ENCODE measurements at places on chromosomes 5 and 9.
A peak's percentile ranks its signal among the peaks of the same experiment; 100 is the strongest.

DNA sequence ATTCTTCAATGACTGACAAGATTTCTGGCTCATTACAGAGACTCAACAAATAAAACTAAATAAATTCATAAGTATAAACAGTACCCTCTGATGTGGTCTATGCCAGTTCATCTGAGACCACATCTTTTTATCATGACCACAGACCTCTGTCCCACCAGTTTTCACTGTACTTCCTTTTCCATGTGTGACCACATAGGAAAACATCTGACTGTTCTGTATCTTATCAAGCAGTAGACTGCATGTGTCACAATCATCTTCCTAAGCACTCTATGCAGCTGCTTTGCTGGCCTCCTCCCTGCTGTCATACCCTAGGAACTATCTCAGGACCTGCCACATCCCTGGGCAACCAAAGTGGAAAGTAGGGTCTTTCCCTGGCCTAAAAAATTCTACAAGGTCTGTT lies 205.0 kb upstream of the ZNF462 start:
- no peak overlapping the region for H3K27ac ChIP-seq
- no peaks in the 10 kb centered on the region for H3K4me1 ChIP-seq
- no peaks in the 10 kb centered on the region for H3K27me3 ChIP-seq

- H3K36me3 ChIP-seq, result no peaks in the 10 kb centered on the region
- no peak overlapping the region for H3K27ac ChIP-seq
- H3K27me3 ChIP-seq, result no peaks in the 10 kb centered on the region
- no peak for DNase-seq
- no peak overlapping the region for H3K4me3 ChIP-seq
These were observed 14.2 kb downstream of the TAL2 start for GRCh38 chr9:105676351-105676923.

- peaks cover 4% of the 10 kb centered on the region for H3K36me3 ChIP-seq
- no peak overlapping the region for H3K27ac ChIP-seq
- no peak for DNase-seq
- no peak overlapping the region for H3K4me3 ChIP-seq
- H3K4me1 ChIP-seq, result peaks cover 16% of the 10 kb centered on the region
- H3K27me3 ChIP-seq, result no peaks in the 10 kb centered on the region
These were observed 1.6 kb upstream of the SAR1B start for GRCh38 chr5:134634227-134634626.

DNA sequence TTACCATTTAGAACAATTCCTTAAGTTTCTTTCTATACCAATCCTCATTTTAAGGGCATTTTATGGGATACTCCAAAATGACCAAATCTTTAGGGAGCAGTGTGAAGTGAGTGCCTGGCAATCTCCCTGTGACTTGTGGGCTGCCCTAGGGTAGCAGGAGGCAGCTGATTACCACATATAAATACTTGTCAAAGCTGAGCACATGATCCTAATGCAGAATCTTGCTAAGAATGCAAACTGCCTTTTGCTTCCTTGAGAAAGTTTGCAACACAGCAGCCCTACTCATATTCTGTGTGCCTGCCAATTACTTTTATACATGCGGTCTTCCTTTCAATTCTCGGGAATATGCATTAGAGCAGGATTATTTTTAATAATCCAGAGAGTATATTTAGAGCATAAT lies 18.2 kb upstream of the NREP start:
- H3K27ac ChIP-seq, result no peak overlapping the region
- no peak overlapping the region for H3K4me3 ChIP-seq
- no peaks in the 10 kb centered on the region for H3K4me1 ChIP-seq
- H3K36me3 ChIP-seq, result no peaks in the 10 kb centered on the region
- DNase-seq, result no peak
- H3K27me3 ChIP-seq, result peaks cover 21% of the 10 kb centered on the region

GRCh38 chr5:60377826-60378225 lies 322.1 kb downstream of the DEPDC1B start:
- no peak for DNase-seq
- no peak overlapping the region for H3K4me3 ChIP-seq
- no peaks in the 10 kb centered on the region for H3K4me1 ChIP-seq

DNA sequence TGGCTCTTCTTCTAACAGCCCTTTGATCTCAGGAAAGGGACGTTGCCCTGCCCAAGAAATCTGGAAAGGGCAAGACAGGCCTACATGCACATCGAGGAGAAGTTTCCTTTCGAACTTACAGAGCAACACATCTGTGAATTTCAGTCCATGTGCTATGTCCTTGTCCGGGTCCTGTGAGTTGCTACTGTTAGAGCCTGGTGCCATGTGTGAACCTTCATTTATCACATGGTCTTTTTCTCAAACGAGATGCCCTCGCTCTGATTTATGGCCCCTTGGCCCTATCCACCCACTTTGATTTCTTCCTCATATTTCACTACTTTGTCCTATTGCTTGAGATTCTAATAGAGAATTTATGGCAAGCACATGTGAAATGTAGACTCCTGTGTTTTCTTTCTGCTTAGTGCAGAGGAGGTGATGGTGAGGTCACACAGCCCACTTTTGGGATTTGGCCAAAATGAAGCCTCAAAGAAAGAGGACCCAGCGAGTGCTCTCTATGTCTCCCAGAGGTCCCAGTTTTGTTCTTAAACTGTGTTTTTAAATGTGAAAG lies 153.1 kb downstream of the SNCAIP start:
- DNase-seq, result no peak
- no peak overlapping the region for H3K4me3 ChIP-seq
- H3K27me3 ChIP-seq, result no peaks in the 10 kb centered on the region
- no peaks in the 10 kb centered on the region for H3K4me1 ChIP-seq

GRCh38 chr5:176401281-176402205 lies 13.0 kb downstream of the HIGD2A start:
- H3K27ac ChIP-seq, result no peak overlapping the region
- H3K4me3 ChIP-seq, result no peak overlapping the region

GRCh38 chr5:83422284-83422683 lies 49.3 kb upstream of the VCAN start:
- no peak for DNase-seq
- no peaks in the 10 kb centered on the region for H3K36me3 ChIP-seq
- no peaks in the 10 kb centered on the region for H3K27me3 ChIP-seq
- H3K4me1 ChIP-seq, result no peaks in the 10 kb centered on the region
- H3K27ac ChIP-seq, result no peak overlapping the region

- no peak overlapping the region for H3K27ac ChIP-seq
- no peak overlapping the region for H3K4me3 ChIP-seq
- no peaks in the 10 kb centered on the region for H3K36me3 ChIP-seq
These were observed 182.7 kb downstream of the TAF11L14 start for GRCh38 chr5:17816944-17817343.

GRCh38 chr9:125990793-125991220 lies 243.6 kb downstream of the PBX3 start:
- no peaks in the 10 kb centered on the region for H3K36me3 ChIP-seq
- no peak for DNase-seq
- H3K4me3 ChIP-seq, result no peak overlapping the region
- no peaks in the 10 kb centered on the region for H3K27me3 ChIP-seq
- H3K4me1 ChIP-seq, result no peaks in the 10 kb centered on the region
- H3K27ac ChIP-seq, result no peak overlapping the region

- no peaks in the 10 kb centered on the region for H3K27me3 ChIP-seq
- H3K36me3 ChIP-seq, result no peaks in the 10 kb centered on the region
- DNase-seq, result no peak
- peaks cover 9% of the 10 kb centered on the region for H3K4me1 ChIP-seq
- no peak overlapping the region for H3K27ac ChIP-seq
These were observed 288.7 kb downstream of the RFX3 start for GRCh38 chr9:3237121-3237520.

GRCh38 chr5:116613445-116613844 lies 38.8 kb upstream of the SEMA6A start:
- DNase-seq, result no peak
- H3K4me3 ChIP-seq, result no peak overlapping the region
- no peaks in the 10 kb centered on the region for H3K4me1 ChIP-seq
- no peaks in the 10 kb centered on the region for H3K27me3 ChIP-seq
- no peak overlapping the region for H3K27ac ChIP-seq

DNA sequence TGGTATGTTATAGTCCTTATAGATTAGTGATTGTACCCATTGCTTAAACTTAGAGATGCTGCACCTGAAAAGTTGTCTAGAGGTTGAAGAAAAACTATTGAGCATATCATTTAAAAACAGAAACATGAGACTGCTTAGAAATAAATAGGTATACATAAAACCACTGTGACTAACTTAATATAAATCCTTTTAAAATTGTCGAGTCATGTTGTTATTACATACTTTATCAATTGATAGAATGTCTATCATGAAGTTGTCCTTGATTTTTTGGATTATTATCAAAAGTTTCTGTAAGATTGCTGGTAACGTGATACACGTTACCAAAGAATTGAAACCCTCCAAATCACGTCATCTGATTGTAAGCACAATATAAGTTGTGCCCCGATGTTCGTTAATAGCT lies 35.3 kb upstream of the VCAN start:
- H3K4me3 ChIP-seq, result no peak overlapping the region
- no peak for DNase-seq
- no peaks in the 10 kb centered on the region for H3K4me1 ChIP-seq
- no peaks in the 10 kb centered on the region for H3K36me3 ChIP-seq

GRCh38 chr9:91949946-91950664 lies at the start of gene ROR2:
ROR2 (minus strand) TSS chr9:91950228.
- peaks cover 2% of the 10 kb centered on the region for H3K36me3 ChIP-seq
- H3K4me3 ChIP-seq, result peak within 1 kb of the TSS; percentile 72
- H3K27ac ChIP-seq, result no peak within 1 kb of the TSS
- H3K4me1 ChIP-seq, result peaks cover 7% of the 10 kb centered on the region
- peaks cover 62% of the 10 kb centered on the region for H3K27me3 ChIP-seq
- peak; percentile 69 for DNase-seq

GRCh38 chr9:88808761-88809354 lies 182.4 kb upstream of the S1PR3 start:
- no peaks in the 10 kb centered on the region for H3K36me3 ChIP-seq
- H3K4me3 ChIP-seq, result no peak overlapping the region
- no peak overlapping the region for H3K27ac ChIP-seq
- peaks cover 5% of the 10 kb centered on the region for H3K27me3 ChIP-seq

- no peaks in the 10 kb centered on the region for H3K36me3 ChIP-seq
- no peak for DNase-seq
- peaks cover 4% of the 10 kb centered on the region for H3K4me1 ChIP-seq
- no peak overlapping the region for H3K4me3 ChIP-seq
- H3K27me3 ChIP-seq, result no peaks in the 10 kb centered on the region
- H3K27ac ChIP-seq, result no peak overlapping the region
These were observed 32.7 kb upstream of the ALDH1B1 start for GRCh38 chr9:38359689-38360385.

DNA sequence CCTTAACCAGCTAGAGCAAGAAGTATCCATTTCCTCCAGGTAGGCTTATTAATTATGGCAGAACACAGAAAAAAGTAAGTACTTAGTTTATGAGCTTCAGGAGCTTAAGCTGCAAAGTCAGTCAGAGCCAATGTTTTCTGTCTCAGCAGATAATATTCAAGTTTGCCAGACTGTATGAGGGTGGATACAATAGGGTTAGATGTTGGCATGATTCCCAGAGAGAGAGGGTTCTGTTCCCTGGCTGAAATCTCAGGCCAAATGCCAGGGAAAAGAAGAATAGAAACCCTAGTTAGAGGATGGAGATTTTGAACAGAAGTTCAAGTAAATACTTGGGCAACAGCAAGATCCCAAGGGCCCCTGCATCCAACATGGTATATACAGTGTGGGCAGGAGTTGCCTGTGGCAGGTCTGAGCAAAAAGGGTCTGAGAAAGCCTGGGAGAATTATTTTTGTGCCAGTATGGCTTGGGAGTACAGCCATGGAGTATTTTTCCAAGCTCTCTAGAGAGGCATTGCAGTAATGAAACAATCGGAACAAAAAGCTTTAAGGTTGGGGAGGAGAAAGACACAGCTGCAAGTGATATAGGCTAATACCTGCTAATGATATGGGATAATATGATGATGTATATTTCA lies 31.0 kb upstream of the ISOC1 start:
- H3K4me1 ChIP-seq, result no peaks in the 10 kb centered on the region
- H3K27me3 ChIP-seq, result peaks cover 6% of the 10 kb centered on the region
- DNase-seq, result no peak
- no peaks in the 10 kb centered on the region for H3K36me3 ChIP-seq
- no peak overlapping the region for H3K4me3 ChIP-seq

GRCh38 chr5:39231705-39232525 lies 12.6 kb upstream of the FYB1 start:
- H3K4me3 ChIP-seq, result peak overlapping the region; percentile 29
- H3K27ac ChIP-seq, result peak overlapping the region; percentile 73
- H3K4me1 ChIP-seq, result peaks cover 18% of the 10 kb centered on the region
- no peaks in the 10 kb centered on the region for H3K27me3 ChIP-seq
- H3K36me3 ChIP-seq, result peaks cover 3% of the 10 kb centered on the region

DNA sequence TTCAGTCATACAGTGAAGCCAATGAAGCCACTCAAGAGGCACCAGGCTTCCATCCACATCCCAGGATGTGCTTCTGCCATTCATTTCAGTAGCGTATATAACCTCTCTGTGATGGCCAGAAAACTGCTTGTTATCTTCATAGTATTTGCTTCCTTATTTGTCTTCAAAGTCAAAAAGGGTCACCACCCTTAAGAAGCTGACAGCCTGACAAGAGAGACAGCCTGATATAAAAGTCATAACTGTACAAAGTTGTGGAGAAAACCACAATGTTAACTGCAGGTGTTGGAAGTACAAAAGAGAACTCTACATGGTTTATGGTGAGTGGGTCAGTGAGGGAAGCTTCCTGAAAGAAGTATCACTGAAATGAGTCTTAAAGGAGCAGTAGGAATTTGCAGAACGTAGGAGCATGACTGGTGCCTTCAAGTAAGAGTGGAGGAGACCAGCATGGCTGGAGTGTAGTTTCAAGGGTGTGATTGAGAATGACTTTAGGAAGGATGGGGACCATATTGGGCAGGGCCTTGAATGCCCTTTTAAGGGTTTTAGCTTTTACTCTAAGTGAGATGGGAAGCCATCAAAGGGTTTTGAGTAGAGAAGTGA lies 33.7 kb downstream of the NIM1K start:
- H3K4me3 ChIP-seq, result no peak overlapping the region
- DNase-seq, result no peak
- H3K36me3 ChIP-seq, result no peaks in the 10 kb centered on the region
- no peak overlapping the region for H3K27ac ChIP-seq
- no peaks in the 10 kb centered on the region for H3K27me3 ChIP-seq

DNA sequence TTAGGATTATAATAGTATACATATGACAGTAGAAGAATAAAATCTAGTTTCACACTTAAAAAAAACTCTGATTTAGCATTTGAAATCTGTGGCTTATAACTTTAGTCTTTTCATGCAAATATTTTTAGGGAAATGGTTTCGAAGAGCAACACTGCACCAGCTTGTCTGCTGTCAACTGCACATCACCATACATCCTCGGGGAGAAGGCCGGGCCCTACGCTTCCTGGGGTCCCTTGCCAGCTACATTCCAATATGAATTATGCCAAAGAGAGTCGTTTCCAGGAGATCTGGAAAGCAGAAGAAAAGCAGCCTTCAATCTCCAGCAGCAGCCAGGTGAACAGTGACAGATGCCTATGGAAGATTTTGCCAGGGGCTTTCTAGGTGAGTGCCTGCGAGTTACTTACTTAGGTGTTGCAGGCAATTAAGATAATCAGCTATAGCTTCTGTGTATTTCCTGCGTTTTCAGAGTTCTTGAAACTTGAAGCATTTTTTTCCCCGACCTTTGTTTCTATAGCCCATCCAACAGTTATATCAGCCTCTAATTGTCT lies 166.8 kb downstream of the TRPM3 start:
- no peaks in the 10 kb centered on the region for H3K27me3 ChIP-seq
- H3K27ac ChIP-seq, result no peak overlapping the region
- H3K36me3 ChIP-seq, result no peaks in the 10 kb centered on the region
- H3K4me1 ChIP-seq, result no peaks in the 10 kb centered on the region
- H3K4me3 ChIP-seq, result no peak overlapping the region
